ENCODE measurements at places on chromosomes 7 and 10.
A peak's percentile ranks its signal among the peaks of the same experiment; 100 is the strongest.

GRCh38 chr7:24896031-24896501 lies 83.9 kb downstream of the OSBPL3 start:
- DNase-seq = no peak

GRCh38 chr10:324593-324992 lies 189.3 kb downstream of the ZMYND11 start:
- DNase-seq = no peak

DNA sequence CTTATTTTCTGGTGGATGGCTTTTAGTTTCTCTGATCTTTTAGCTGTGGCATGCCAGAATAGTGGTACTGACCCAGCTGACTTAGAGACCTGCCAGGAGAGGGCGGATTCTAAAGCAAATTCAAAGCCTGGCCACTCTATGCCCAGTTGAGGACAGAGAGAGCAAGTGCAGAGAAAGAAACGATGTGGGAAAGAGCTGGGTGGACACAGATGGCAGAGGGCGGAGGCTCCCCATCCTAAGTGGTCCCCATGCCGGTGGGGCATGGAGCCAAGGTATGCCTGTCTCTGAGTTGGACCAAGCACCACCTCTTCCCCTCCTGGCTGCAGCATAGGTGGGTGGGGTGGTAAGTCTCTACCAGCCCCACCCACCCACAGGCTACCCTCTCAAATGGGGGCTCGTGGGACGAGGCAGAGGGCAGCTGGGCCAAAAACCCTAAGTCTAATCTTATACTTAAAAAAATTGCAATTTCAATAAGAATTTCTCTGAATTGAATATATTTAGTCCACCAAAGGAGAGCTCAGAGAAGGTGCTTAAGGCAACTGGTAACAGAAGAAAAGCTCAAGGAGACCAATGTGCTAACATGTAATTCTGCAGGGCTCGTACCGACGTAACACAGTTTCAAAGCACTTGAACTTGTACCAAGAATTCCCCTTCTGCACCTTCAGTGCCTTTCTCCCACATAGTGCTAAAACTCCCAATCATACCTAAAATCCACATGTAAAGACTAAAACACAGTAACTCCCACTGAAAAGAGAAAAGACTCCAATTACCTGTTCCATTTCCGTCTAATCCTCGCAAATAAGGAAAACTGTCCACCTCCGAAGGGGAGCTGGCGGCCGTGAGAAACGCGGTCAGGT lies 85.7 kb upstream of the NMT2 start:
- DNase-seq = no peak

- no peak for DNase-seq
These were observed 38.6 kb upstream of the ACSL5 start for GRCh38 chr10:112335111-112335867.

DNA sequence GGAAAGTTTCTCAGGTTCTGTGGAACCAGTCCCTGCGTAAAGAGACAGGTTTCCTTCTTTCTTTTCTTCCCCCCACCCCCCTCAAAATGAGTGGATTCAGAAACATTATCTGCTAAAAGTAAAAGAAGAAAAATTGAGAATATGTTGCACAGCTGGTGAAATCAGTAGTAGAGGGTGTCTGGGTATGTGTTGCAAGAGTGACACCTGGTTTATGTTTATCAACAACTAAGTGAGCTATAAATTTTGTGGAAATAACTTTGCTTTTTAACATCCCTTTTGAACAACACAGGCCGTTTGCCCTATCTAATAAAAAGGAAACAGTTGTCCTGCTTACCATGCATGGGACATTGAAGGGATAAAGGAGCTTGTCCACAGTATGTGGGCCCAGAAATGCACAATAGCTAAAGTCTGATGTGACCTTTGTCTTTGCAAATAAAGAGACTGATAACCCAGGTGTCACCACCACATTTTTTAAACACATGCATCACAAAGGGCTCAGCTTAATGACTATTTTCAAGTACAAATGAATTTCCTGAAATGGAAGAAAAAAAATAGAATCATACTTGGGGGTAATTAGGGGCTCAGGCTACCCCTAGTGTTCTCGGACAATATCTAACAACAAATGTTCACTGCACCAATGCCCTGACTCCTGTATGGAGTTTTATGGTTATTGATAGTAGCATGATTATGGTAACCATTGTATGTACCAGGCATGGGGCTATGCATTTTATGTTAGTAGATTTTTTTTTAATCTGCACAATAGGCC lies 221.7 kb upstream of the TCF7L2 start:
- DNase-seq = no peak

GRCh38 chr7:149217570-149217969 lies 21.9 kb upstream of the ZNF212 start:
- no peak for DNase-seq

- peak; percentile 18 for DNase-seq
These were observed 58.4 kb downstream of the ZNF467 start for GRCh38 chr7:149714910-149715471.

GRCh38 chr7:146635205-146636032 lies 518.8 kb downstream of the CNTNAP2 start:
- DNase-seq = no peak

GRCh38 chr7:23967949-23968599 lies 258.1 kb downstream of the STK31 start:
- no peak for DNase-seq

DNA sequence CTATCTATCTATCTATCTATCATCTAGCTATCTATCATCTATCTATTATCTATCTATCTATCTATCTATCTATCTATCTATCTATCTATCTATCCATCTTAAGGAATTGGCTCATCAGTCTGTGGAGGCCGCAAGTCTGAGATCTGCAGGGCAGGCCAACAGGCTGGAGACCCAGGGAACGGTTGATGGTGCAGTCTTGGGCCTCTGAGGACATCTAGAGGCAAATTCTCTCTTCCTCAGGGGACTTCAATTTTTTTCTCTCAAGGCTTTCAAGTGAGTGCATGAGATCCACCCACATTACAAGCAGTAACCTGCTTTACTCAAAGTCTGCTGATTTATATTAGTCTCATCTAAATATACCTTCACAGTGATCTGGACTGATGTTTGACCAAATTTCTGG lies 197.0 kb downstream of the GLRX3 start:
- no peak for DNase-seq

GRCh38 chr10:72258617-72259016 lies 15.1 kb upstream of the DDIT4 start:
- no peak for DNase-seq

GRCh38 chr7:6078548-6078947 lies 47.4 kb downstream of the ANKRD61 start:
- DNase-seq = no peak

Measured in activated CD4-positive, alpha-beta T cell treated with anti-CD3 and anti-CD28 coated beads, Interleukin-2, amount 50 U/mL, for 24 hours (primary cell).